ENCODE measurements at places on chromosomes 6 and 20. TPM values are rescaled to one million over a fixed set of nuclear protein-coding genes. Genes with fewer than 3 reads are reported as not detected.

The SPEF1 gene
- not detected for total RNA-seq

The SLC32A1 gene
- not detected for total RNA-seq

The SLC22A3 gene
- total RNA-seq = not detected

GRCh38 chr6:6346427-6347023, 26.1 kb upstream of the F13A1 start:
- no peak for DNase-seq
- no peak overlapping the region for H3K4me3 ChIP-seq
- no peaks in the 10 kb centered on the region for H3K36me3 ChIP-seq
- no peak overlapping the region for H3K27ac ChIP-seq

DNA sequence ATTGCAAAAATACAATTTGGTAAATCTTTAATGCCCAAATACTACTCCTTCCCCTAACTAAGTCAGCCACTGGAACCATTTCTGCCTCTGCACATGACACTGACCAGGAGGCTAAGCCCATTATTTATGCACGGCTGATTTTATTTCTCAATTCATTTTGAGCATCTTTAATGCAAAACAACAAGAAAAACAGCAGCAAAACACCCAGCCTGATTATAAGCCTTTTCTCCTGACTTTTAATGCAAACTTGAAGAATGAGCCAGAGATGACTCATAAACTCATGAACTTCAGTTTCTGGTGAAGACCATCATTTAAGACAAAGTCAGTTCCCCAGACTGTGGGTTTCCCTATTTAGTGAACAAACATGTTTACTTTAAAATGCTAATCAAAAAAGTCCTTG, 51.6 kb downstream of the CYP24A1 start:
- H3K27ac ChIP-seq = no peak overlapping the region
- H3K27me3 ChIP-seq = no peaks in the 10 kb centered on the region
- H3K36me3 ChIP-seq = no peaks in the 10 kb centered on the region
- no peak for DNase-seq
- H3K4me1 ChIP-seq = peaks cover 27% of the 10 kb centered on the region

GRCh38 chr20:48198929-48199451, 413.7 kb upstream of the SULF2 start:
- no peak overlapping the region for H3K27ac ChIP-seq
- H3K4me3 ChIP-seq = no peak overlapping the region
- no peak for DNase-seq
- H3K36me3 ChIP-seq = no peaks in the 10 kb centered on the region

DNA sequence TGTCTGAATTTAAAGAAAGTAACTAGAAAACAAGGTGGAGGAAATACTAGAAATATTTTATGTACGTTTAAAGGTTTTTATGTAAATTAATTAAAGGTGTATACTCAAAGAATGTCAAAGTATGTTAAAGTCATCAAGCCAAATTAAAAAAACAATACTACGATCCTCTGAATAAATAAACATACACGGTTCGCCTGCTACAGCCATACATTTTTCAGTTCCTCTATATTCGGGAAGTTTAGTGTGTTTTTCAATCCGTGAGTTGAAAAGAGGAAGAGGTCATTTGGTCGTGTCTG, 626 bp downstream of the STX7 start:
- peaks cover 8% of the 10 kb centered on the region for H3K36me3 ChIP-seq
- H3K27me3 ChIP-seq = peaks cover 13% of the 10 kb centered on the region
- no peak for DNase-seq
- peak overlapping the region; percentile 60 for H3K27ac ChIP-seq
- H3K4me1 ChIP-seq = peaks cover 20% of the 10 kb centered on the region

DNA sequence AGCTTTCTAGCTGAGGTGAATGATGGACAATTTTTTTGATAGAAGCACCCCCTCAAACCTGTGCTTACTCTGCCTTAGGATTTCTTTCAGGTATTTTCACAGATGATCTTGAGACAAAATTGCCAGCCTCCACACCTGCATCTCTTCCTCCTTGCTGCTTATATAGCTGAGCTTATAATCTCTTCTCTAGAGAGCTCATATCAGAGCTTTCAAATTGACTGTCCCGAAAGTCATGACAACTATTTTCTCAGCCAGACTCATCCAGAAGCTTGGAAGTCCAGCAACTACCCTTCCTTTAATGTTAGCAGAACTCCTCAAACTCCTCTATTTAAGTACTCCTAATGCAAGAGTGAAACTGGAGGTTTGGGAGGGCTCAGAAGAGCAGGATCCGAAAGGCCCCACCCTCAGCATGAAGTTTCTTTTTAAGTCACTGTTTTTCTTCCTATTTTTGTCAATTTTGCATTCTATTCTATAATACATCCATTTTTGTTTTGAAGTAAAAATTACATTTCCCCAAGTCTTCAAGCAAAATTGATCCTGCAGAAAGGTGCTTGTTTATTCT, 12.7 kb downstream of the CGA start:
- DNase-seq = no peak
- H3K27me3 ChIP-seq = no peaks in the 10 kb centered on the region
- no peak overlapping the region for H3K27ac ChIP-seq
- H3K4me1 ChIP-seq = no peaks in the 10 kb centered on the region

DNA sequence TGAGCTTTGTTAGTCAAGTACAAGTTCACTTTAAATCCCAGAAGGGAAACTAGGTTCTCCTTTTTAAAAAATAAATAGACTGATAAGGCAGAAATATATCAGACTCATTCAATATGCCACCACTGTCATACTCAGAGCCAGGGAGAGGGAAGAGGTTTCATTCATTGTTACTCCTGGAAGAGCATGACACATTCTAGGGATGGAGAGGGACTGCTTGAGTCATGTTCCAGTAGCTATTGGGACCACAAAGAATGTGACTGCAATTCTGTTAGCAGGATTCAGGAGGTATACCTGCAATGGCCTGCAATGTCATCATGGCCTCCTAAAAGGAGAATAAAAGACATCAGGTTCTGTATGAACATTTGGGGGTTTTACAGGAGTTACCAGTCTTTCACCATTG, 167.6 kb downstream of the TFAP2B start:
- 0 out of 2 replicates have a peak, but pooled peaks cover 3% of the 10 kb centered on the region for H3K27me3 ChIP-seq
- H3K27ac ChIP-seq = no peak overlapping the region
- no peak for DNase-seq
- no peaks in the 10 kb centered on the region for H3K36me3 ChIP-seq

GRCh38 chr6:11356404-11357155, 124.1 kb upstream of the NEDD9 start:
- no peak overlapping the region for H3K27ac ChIP-seq
- no peaks in the 10 kb centered on the region for H3K27me3 ChIP-seq
- no peaks in the 10 kb centered on the region for H3K36me3 ChIP-seq
- peaks cover 18% of the 10 kb centered on the region for H3K4me1 ChIP-seq

DNA sequence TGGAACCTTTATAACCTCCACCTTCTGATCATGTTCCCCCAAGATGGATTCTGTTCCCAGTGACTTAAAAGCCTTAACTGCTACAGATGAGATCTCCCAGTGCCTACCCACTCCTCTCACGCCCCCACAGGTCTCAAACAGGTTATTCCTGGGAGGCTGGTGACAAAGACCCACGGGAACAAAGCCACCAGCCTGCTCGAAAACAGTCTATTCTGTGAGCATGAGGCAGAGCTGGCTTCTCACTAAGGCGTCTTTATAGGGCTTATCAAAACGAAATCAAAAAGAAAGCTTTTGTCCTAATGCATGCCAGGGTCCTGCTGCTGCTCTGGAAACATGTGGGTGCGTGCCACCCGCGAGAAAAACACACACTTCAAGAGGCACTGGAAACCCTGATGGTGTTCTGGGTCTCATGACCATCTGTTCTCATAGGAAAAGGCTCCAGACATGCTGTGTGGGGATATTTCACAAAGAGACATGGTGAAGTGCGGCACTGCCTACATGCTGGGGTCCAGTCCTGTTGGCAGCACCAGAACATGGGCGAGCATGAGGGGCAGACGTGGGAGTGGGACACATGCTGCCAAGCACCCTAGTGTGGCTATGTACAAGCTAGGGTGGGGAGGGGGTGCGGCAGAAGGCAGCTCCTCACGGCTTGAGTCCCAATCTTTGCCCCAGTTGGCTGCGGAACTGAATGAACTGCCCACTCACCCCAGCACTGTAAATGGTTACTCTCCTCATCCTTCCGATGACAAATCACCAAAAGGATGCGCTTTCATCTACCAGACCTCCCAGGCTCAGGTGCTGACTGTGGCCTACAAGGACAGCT, 2.1 kb downstream of the FKBP1A start:
- H3K27ac ChIP-seq = no peak overlapping the region
- peaks cover 34% of the 10 kb centered on the region for H3K4me1 ChIP-seq
- no peaks in the 10 kb centered on the region for H3K27me3 ChIP-seq

- H3K4me3 ChIP-seq = no peak overlapping the region
- no peak for DNase-seq
- peaks cover 7% of the 10 kb centered on the region for H3K36me3 ChIP-seq
These were observed 2.3 kb upstream of the GMDS start for GRCh38 chr6:2247664-2248063.

DNA sequence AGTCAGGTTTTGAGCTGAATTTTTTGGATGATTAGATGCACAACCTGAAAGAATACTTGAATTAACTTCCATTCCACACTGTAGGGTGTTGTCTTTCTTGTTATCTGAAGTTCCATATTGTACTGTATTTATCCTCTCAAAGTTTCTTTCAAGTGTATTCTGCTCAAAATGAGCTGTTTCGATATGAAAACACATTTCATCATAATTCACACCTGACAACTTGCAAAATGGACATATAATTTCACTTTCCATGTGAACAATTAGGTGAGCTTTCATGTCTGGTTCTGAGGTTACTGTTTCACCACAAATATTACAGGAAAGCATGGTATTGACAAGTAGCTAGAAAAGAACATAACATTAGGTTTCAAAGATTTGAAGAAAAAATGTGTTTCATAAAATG, 1.7 kb downstream of the ZUP1 start:
- H3K4me3 ChIP-seq = no peak overlapping the region
- no peaks in the 10 kb centered on the region for H3K27me3 ChIP-seq
- H3K36me3 ChIP-seq = peaks cover 4% of the 10 kb centered on the region

- peaks cover 7% of the 10 kb centered on the region for H3K4me1 ChIP-seq
- DNase-seq = no peak
- no peaks in the 10 kb centered on the region for H3K36me3 ChIP-seq
- H3K27me3 ChIP-seq = peaks cover 11% of the 10 kb centered on the region
- H3K27ac ChIP-seq = no peak overlapping the region
These were observed 1.5 kb downstream of the NOL4L start for GRCh38 chr20:32583581-32584070.

DNA sequence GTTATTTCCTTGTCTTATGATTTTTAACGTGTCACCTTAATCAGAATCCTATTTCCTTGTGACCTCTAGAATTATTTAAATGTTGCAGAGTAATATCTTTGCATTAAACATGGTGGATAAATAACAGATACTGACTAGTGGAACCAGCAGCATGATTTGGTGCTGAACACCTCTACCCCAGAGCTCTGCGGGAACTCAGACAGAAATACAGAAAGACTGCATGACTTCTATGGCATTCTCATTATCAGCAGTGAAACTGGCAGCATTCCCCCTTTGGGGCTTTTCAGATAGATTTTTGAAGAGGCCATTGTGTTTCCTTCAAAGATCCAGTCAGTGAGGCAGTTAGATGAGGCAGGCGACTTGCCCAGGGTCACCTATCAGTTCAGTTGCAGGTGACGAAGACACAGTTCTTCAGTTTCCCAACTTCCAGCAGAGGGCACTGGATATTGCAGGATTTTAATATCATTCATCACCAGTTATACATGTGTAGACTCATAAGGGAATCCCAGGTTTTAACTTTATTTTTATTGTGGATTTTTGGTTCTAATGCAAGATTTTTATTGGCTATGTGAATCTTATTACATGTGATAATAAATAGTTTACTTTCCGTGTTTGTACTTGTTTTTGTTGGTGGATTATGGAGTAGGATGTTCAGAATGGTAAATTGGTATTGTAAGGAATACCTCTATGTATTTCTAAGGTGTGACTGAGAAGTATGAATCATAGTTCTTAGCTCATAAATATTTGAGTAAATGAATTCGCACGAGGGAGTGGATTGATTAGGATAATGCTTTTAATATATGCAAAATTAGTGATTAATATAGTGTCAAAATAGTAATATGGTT, 81.3 kb downstream of the AFDN start:
- no peak overlapping the region for H3K27ac ChIP-seq
- H3K4me1 ChIP-seq = no peaks in the 10 kb centered on the region
- DNase-seq = no peak
- H3K4me3 ChIP-seq = no peak overlapping the region
- H3K36me3 ChIP-seq = peaks cover 54% of the 10 kb centered on the region
- no peaks in the 10 kb centered on the region for H3K27me3 ChIP-seq

DNA sequence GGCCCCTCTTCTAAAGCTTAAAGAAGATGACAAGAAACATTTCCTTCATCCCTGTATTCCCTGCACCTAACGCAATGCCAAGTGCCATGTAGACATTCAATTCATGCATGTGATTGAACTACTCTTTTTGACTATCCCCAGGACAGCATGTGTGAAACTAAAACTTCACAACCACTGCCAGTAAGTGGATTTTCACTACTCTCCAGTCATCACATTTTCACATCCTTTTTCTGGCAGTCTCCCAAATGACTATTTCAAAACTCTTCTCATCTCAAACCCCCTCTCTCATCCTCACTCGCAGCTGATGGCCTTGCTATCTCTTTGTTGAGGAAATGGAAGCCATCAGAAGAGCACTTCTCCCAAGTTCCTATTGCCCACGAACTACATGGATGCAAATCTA, 122.6 kb downstream of the OPRM1 start:
- DNase-seq = no peak
- H3K4me3 ChIP-seq = no peak overlapping the region
- no peaks in the 10 kb centered on the region for H3K27me3 ChIP-seq
- H3K36me3 ChIP-seq = no peaks in the 10 kb centered on the region
- H3K27ac ChIP-seq = no peak overlapping the region

DNA sequence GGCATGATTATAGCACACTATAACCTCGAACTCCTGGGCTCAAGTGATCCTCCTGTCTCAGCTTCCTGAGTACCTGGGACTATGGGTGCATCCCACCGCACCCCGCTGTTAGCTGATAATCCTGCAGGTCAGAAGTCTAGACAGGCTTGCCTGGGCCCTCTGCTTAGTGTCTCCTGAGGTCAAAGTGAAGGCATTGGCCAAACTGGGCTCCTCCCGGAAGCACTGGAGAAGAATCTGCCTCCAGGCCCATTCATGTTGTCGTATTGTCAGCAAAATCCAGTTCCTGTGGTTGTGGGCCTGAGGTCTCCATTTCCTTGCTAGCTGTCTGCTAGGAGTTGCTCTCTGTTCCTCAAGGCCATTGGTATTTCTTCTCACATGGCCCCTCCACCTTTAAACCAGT, 6.3 kb upstream of the MROH8 start:
- H3K27ac ChIP-seq = no peak overlapping the region
- H3K4me1 ChIP-seq = peaks cover 1% of the 10 kb centered on the region
- H3K4me3 ChIP-seq = no peak overlapping the region

DNA sequence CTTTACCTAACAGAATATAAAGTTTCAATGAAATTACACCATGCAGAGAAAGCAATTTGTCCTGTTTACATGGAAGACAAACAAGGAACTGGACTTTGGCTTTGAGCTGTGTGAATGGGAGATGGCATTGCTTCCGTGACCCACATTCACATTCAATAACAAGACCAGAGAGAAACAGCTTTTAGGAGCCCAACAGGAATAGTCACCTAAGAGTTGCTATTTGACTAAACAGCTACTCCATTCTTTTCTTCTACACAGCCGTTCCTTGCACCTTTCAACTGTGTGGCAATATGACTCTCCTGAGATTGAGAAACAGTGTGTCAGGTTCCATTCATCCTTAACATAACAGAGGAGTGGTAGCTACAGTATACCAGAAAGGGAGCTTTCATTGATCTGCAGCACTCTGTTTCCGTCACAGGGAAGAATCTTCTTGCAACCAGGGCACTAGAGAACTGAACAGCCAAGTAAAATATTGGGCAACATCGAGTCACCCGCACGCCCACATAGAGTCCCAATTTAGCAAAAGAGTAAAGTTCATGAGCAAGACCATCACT, 355.1 kb downstream of the HAO1 start:
- H3K4me1 ChIP-seq = no peaks in the 10 kb centered on the region
- no peaks in the 10 kb centered on the region for H3K36me3 ChIP-seq
- no peak overlapping the region for H3K27ac ChIP-seq
- H3K4me3 ChIP-seq = no peak overlapping the region
- H3K27me3 ChIP-seq = no peaks in the 10 kb centered on the region
